ENCODE measurements at places on chromosomes 6 and 20.
A peak's percentile ranks its signal among the peaks of the same experiment; 100 is the strongest.

- no peak for DNase-seq
These were observed 130.0 kb downstream of the ERMARD start for GRCh38 chr6:169881398-169881797.

DNA sequence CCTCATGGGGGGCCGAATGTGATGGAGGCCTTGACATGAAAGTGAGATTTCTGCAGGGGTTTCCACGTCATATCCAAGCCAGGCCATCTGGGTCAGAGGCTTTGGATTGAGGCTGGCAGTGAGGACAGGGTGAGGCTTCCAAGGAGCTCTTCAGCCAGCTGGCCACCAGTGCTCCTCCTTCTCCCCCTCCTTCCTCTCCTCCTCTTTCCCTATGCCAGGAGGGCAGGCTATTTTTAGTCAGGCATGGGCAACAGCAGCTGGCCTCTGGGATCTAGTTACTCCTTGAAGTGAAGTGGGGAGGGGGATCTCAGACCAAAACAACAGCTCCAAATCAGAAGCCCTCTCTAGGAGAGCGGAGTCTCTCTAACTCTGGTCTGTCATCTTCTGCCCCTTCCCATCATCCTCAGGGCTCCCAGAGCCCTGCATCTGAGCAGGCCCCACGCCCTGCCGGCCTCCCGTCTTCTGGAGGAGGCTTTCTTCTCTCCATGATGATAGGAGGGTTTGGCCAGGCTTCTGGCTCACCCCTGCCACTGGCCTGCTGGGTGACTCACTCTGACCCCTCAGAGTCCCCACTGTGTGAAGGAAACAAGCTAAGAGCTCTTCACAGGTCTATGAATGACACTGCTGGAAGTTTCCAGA lies 612 bp downstream of the TNNC2 start:
- DNase-seq = no peak

- no peak for DNase-seq
These were observed 2.9 kb upstream of the SOD2 start for GRCh38 chr6:159695984-159696383.

DNA sequence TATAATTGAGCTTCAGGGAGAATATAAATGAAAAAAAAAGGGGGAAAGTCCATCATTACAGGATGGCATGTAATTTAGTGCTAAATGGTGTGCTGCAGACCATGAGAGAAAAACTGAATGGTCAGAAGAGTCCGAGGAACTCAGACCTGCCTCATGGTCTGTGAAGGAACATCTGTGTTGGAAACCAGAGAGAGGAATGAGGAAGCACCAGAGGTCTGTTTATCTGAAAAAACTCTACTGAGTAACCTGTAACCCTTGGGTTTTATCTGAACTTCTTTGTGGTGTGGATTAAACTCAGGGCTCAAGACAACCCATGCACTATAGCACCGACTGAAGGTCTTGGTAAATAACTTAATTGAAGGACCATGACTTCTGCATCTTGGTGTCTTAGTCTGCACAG lies 108.1 kb downstream of the RNF144B start:
- no peak for DNase-seq

GRCh38 chr6:169490830-169491229 lies 211.0 kb downstream of the WDR27 start:
- DNase-seq = no peak

GRCh38 chr6:170572704-170573466 lies 11.6 kb downstream of the PDCD2 start:
- DNase-seq = peak; percentile 55

GRCh38 chr20:50691573-50692551 lies 520 bp upstream of the RIPOR3 start:
- DNase-seq = peak; percentile 92

- no peak for DNase-seq
These were observed 5.1 kb downstream of the SOX4 start for GRCh38 chr6:21598674-21599023.

DNA sequence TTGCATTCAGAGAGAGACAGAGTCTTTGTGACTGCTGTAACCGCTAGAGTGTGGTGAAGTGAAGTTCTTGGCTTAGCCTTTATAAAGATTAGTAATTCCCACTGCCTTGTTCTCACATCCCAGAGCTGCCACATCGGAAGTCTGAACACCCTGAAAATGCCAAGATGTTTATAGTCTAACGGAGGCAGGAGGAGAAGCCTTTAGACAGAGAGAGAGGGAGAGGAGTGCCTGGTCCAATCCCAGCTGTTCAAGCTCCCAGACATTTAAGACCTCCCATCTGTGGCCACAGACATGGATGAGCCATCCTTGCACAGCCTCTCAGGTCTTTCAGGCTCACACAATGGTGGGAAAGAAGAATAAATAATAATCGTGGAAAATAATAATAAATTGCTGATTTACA lies 1422.8 kb upstream of the EYS start:
- DNase-seq = no peak

- DNase-seq = peak; percentile 76
These were observed 40.0 kb upstream of the TAF8 start for GRCh38 chr6:42010185-42010891.

All from hematopoietic multipotent progenitor cell treated with erythropoietin and hydrocortisone succinate and interleukin-3 and kit ligand, for 4 days (in vitro differentiated cells).